ENCODE measurements at places on chromosomes 13 and 19.

DNA sequence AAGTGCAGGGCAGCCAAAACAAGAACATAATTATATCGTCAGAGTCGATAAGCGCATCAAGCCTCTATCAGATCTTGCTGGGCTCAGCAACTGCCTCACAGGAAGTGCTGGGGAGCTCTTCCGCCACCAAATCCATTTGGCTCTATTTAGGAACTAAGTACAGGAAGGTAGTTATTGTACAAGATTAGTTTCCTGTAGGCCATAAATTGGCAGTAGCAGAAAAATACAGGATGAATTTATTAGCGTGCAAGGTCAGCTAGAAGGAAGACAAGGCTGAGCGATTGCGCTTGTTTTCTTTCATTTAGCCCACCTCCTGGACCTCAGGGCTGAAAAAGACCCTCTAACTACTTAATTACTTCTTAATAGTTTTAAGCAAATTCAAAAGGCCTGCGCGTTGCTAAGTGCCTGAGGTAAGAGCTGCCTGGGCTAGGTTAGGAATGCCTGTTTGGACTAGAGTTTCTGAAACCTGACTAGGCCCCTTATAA is 118.5 kb downstream of the IRS2 start:
- no peaks in the 10 kb centered on the region for H3K36me3 ChIP-seq
- H3K4me1 ChIP-seq = no peaks in the 10 kb centered on the region
- H3K27ac ChIP-seq = no peak overlapping the region
- H3K4me3 ChIP-seq = no peak overlapping the region
- no peaks in the 10 kb centered on the region for H3K27me3 ChIP-seq

DNA sequence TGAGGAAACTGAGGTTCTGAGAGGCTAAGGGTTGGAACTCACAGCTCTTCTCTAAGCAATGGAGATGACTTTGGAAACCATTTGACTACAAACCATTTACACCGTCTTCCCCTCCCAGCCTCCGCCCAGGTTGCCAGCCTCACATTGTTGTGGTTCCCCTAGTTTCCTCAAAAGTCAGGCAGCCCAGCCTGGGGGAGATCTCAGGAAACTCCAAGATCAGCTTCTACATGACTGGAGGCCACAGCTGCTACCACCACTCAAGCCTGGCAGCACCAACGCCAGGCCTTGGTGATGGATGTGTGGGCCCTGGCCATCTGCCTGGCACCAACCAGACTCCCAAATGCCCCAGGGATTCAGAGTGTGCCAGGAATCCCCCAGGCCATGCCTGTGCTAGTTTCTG is 207.9 kb downstream of the TSHZ3 start:
- no peaks in the 10 kb centered on the region for H3K27me3 ChIP-seq

GRCh38 chr19:35641515-35642151 is at the start of gene ETV2:
ETV2 (plus strand) TSS chr19:35641745; CDS start chr19:35642461, 716 bp downstream.
- no peaks in the 10 kb centered on the region for H3K27me3 ChIP-seq
- peak within 1 kb of the TSS; percentile 82 for H3K4me3 ChIP-seq
- ATAC-seq = no peak
- no peak within 1 kb of the TSS for H3K27ac ChIP-seq
- peaks cover 19% of the 10 kb centered on the region for H3K36me3 ChIP-seq

GRCh38 chr13:67273001-67273400 is 42.9 kb upstream of the PCDH9 start:
- H3K4me3 ChIP-seq = no peak overlapping the region
- no peaks in the 10 kb centered on the region for H3K4me1 ChIP-seq
- H3K36me3 ChIP-seq = no peaks in the 10 kb centered on the region
- H3K27ac ChIP-seq = no peak overlapping the region
- no peaks in the 10 kb centered on the region for H3K27me3 ChIP-seq

DNA sequence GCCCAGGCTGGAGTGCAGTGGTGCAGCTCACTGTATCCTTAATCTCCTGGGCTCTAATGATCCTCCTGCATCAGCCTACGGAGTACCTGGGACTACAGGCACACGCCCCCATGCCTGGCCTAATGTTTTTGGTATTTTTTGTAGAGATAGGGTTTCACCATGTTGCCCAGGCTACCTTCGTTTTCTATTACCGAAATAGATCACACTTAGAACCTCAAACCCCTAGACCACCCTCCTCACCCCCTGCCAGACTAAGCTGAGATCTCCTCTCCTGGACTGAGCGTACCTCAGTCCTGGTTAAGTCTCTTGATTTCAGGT is 391 bp downstream of the KLF1 start:
- no peak for ATAC-seq
- H3K4me3 ChIP-seq = peak overlapping the region; percentile 44
- no peaks in the 10 kb centered on the region for H3K36me3 ChIP-seq
- H3K27ac ChIP-seq = no peak overlapping the region
- H3K4me1 ChIP-seq = peaks cover 35% of the 10 kb centered on the region

- no peaks in the 10 kb centered on the region for H3K36me3 ChIP-seq
- no peak within 1 kb of the TSS for H3K27ac ChIP-seq
- peak within 1 kb of the TSS; percentile 83 for H3K4me3 ChIP-seq
- ATAC-seq = no peak
- peaks cover 27% of the 10 kb centered on the region for H3K4me1 ChIP-seq
- H3K27me3 ChIP-seq = peaks cover 78% of the 10 kb centered on the region
Measured at GRCh38 chr19:49057636-49058234, at the start of gene CGB7. CGB7 (minus strand) TSS chr19:49057749; CDS start chr19:49055375, 2,374 bp downstream.

DNA sequence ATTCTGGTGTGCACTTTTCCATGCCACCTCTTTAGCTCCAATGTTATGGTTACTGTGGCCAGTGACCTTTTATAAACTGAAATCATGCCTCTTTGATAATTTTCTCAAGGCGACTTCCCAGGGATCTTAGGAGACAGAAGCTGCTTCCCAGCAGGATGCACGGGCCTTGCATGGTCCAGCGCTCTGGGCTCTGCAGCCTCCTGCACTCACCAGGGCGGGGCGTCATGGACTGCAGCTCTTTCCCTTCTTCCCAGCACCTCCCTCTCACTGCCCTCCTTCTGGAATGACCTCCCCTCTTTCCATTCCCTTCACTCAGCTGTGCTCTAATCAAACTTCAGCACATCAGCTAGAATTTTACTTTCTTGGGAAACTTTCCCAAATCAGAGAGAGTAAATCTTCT is 318.3 kb downstream of the IRS2 start:
- H3K27ac ChIP-seq = no peak overlapping the region
- no peaks in the 10 kb centered on the region for H3K4me1 ChIP-seq
- H3K36me3 ChIP-seq = no peaks in the 10 kb centered on the region
- no peak for ATAC-seq
- no peaks in the 10 kb centered on the region for H3K27me3 ChIP-seq
- H3K4me3 ChIP-seq = no peak overlapping the region

GRCh38 chr13:24842549-24843274 is 78.7 kb downstream of the RNF17 start:
- no peaks in the 10 kb centered on the region for H3K36me3 ChIP-seq
- no peaks in the 10 kb centered on the region for H3K4me1 ChIP-seq
- ATAC-seq = no peak
- H3K4me3 ChIP-seq = no peak overlapping the region

DNA sequence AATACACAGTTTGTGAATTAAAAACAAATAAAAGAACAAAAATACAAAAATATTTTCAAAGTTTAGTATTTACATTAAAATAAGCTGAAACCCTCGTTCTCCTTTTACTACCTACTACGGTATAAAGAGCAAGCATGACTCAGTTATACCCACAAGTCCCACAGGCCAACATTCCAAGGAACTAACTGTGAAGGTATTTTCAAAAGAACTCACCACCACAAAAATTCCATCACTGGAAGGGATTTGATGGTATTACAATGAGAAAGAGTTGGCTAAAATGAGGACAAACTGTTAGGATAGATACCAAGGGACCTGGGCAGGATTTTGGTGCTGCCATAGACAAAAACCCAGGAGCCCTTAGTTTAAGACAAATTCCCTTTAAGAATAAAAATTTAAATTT is 122.7 kb downstream of the TBC1D4 start:
- peaks cover 5% of the 10 kb centered on the region for H3K4me1 ChIP-seq
- H3K27ac ChIP-seq = no peak overlapping the region
- H3K4me3 ChIP-seq = no peak overlapping the region
- no peaks in the 10 kb centered on the region for H3K36me3 ChIP-seq
- no peak for ATAC-seq

DNA sequence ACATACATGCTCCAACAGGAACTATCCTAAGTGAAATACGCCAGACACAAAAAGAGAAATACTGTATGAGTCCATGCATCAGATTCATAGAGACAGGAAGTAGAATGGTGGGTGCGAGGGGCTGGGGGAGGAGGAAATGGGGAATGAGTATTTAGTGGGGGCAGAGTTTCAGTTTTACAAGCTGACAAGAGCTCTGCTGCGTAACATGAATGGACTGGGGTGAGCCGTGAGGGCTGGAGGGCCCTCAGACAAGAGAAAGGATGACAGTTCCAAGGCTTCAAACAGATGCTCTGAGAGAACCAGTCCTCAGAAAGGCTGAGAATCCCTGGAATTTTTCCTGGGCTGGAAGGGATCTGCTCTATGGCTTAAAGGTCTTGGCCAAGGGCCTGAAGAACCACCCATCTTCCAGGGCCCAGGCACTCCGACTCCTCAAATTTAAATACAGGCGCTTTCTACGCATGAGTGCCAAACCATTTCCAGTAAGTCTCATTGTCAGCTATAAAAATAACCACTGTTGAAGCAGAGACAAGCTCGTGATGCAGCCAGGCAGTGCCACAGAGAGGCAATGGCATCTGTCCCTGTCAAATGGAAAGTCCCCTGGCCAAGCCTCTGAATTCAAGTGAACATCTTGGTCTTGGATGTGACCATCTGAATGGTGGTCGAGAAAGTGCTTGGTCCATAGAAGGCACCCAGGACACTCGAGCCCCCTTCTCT is 17.5 kb downstream of the KLF2 start:
- peak; percentile 90 for ATAC-seq
- peaks cover 54% of the 10 kb centered on the region for H3K4me1 ChIP-seq
- peak overlapping the region; percentile 50 for H3K4me3 ChIP-seq
- no peaks in the 10 kb centered on the region for H3K27me3 ChIP-seq

- H3K4me3 ChIP-seq = no peak overlapping the region
- H3K4me1 ChIP-seq = no peaks in the 10 kb centered on the region
- no peak overlapping the region for H3K27ac ChIP-seq
- H3K27me3 ChIP-seq = no peaks in the 10 kb centered on the region
- no peaks in the 10 kb centered on the region for H3K36me3 ChIP-seq
- ATAC-seq = no peak
Measured at GRCh38 chr13:90594681-90595080, 752.8 kb upstream of the MIR17HG start.

DNA sequence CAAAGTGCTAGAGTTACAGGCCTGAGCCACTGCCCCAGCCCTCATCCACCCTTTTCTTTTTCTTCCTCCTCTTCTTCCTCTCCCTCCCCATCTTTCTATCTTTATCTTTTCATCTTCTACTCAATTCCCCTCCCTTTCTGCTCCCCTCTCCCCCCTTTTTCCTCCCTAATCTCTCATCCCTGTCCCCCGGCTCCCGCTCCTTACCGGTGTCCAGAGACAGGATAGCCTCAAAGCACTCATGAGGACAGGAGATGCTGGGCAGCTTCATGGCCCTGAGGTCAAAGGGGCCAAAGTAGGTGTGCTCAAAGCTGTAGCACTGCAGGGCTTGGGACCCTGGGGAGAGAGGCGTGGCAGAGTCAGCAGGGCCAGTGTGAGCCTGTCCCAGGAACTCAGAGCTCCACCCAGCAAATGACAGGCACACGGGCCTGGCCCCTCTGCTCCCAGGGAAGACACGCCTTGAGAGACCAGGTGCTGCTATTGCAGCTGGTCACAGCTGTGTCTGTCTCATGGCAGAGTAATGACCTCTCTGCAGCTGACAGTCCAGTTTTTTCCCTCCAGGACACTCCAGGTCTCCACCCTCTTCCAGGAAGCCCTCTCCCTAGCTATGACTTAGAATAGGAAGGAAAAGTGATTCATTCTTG is 2.6 kb downstream of the LYPD5 start:
- peaks cover 46% of the 10 kb centered on the region for H3K27me3 ChIP-seq
- peaks cover 18% of the 10 kb centered on the region for H3K4me1 ChIP-seq
- peaks cover 6% of the 10 kb centered on the region for H3K36me3 ChIP-seq
- no peak for ATAC-seq
- peak overlapping the region; percentile 72 for H3K27ac ChIP-seq
- peak overlapping the region; percentile 77 for H3K4me3 ChIP-seq

DNA sequence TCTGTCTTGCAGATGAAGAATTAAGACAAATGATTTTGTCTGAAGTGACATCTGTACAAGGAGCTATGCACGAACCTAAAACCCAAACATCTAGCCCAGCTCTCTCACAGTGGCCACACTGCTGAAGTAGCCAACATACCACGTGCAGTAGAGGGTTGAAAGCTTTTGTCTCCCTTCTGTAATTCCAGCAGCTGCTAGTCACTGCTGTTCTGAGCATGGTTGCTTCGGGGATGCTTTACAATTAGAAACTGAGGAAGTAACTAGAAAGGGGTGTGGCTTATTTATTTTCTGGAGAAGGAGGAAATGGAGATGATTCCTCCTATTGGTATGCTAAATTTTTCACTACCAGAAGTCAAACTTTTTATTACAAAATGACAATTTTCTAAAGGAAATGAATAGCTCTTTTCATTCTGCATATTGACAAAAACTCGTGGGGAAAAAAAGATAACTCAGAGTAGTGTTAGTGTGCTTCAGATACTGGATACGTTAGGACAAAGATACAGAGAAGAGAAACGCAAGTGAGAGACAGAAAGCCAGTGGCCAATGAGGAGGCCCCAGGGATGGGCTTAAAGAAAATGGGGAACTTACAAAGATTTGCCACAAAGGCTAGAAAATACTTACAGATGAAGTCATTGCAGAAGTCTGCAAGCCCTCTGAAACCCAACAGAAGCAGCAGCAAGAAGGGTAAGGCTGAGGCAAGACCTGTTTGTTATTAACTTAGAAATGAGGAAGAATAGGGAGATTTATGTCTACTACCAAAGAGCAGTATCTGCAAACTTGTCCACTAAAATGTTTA is 192.7 kb upstream of the MIR17HG start:
- no peaks in the 10 kb centered on the region for H3K27me3 ChIP-seq
- H3K4me1 ChIP-seq = no peaks in the 10 kb centered on the region
- ATAC-seq = no peak
- H3K27ac ChIP-seq = no peak overlapping the region
- H3K36me3 ChIP-seq = no peaks in the 10 kb centered on the region

- H3K27me3 ChIP-seq = no peaks in the 10 kb centered on the region
- H3K4me3 ChIP-seq = no peak overlapping the region
- no peak for ATAC-seq
- no peaks in the 10 kb centered on the region for H3K36me3 ChIP-seq
Measured at GRCh38 chr19:29040292-29040691, 172.7 kb downstream of the UQCRFS1 start.

All from stimulated activated memory B cell treated with anti-CD40 and anti-IgM and Interleukin-4, amounts not matched to agents 10 μg/mL and 1 μg/mL and 100 μg/mL, for 72 hours (primary cell).